ENCODE measurements at places on chromosomes 4 and X.
A peak's percentile ranks its signal among the peaks of the same experiment; 100 is the strongest.

- no peak for DNase-seq
Observed at GRCh38 chrX:29940750-29941149, 274.6 kb upstream of the MAGEB2 start.

DNA sequence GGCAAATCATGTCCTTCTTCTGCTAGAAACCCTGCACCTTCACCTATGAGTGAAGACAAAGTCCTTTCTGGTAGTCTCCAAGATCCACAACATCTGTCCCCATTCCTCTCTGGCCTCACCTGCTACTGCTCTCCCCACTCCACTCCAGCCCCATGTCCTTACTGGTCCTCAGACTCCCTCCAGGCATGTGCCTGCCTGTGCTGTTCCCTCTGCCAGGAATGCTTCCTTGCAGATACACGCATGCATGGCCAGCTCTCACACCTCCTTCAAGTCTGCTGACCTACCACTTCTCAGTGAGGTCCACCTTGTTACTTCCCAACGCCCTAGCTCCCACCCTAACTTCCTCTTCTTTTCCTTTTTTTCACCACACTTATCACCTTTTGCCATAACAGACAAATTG is 18.1 kb downstream of the HMGB2 start:
- DNase-seq: no peak

DNA sequence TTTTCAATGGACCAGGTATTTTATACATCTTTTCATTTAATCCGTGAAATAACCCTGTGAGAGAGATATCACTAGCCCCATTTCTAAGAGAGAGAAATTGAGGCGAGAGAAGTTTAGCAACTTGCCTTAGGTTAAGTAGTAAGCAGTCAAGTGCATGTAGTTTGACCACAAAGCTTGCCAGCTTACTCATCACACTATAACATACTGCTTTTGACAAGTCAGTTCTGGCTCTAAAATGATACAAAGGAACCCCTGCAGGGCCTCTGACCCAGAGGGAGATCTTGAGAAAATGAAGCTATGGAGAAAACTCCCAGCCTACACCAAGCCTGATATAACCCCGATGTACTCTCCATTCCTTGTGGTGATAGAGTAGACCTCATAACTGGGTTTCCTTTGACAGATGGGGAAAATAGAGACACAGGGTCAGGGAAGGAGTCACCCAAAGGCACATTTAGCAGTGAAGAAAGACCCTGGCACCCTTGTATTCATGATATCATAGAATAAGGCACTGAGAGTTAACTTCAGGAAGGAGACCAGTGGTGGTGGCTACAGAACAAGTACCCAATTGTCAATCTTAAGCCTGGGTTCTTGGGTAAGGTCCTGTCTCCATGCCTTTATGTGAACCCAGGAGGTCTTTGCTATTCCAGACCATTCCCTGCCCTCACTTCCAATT is 60.2 kb upstream of the MSN start:
- peak; percentile 36 for DNase-seq

DNA sequence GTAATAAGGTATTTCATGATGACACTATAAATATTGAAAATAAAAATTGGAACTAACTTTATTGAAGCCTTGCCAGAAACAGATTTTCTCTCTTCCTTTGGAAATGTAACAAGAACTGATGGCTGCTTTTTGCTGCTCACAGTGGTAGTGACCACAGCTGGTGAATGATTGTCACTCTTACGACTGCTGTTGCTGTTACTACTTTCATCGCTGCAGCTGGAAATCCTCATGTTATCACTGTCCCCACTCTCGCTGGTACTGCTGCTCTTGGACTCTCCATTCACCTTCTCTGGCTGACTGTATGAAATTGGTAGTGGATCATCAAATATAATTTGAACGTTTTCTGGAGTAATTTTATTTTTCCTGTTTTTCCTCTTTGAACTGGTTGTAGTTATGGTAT is 28.5 kb upstream of the COX18 start:
- no peak for DNase-seq

DNA sequence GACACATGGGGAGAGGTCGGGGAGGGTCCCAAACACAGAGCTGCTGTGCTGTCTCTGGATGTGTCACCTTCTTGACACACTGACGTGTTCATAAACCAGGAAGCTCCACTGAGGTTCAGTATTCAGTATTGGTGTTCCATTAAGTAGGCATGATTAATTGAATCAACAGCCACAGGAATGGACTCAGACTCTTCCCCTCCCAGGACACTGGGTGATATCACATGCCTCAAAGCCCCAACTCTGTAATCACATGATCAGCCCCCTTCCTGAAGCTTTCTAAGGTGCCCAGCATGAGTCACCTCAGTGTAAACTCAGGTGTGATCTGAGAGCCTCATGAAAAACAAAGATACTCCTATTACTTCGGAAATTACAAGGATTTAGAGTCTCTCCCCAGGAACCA is 21.1 kb upstream of the HNRNPD start:
- DNase-seq: no peak

GRCh38 chr4:170270628-170271027 is 180.9 kb upstream of the AADAT start:
- DNase-seq: no peak

DNA sequence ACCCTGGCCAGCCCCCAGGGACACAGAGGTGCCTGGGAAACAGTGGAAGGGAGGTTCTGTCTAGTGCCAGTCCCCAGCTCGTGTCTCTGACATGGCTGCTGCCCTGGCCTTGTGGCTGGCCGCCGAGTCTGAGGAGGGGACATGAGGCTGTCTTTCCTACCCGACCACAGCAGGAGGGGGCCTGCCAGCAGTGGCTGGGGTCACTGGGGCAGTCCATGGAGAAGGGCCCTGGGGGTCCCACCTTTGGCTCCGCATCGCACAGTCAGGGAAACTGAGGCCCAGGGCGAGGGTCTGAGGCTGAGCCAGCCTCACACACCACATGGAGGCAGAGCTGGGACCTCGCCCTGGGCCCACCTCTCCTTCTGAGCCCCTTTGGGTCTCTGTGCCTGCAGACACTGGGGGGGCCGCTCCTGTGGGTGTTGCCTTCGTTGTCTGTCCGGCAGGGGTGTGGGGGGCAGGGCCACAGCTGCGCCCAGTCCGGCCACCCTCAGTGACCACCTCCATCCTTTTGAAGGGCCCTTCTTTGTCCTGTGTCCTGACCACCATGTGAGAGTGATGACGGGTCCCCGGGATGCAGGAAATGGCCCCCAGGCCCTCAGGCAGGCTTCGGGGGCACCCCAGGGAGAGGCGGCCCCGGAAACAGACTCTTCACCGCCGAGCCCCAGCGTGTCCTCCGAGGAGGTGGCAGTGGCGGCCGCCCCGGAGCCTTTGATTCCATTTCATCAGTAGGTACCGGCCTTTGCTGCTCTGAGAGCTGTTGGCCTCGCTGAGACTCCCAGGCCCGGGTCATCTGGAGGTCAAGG is 17.6 kb downstream of the SH3TC1 start:
- no peak for DNase-seq

DNA sequence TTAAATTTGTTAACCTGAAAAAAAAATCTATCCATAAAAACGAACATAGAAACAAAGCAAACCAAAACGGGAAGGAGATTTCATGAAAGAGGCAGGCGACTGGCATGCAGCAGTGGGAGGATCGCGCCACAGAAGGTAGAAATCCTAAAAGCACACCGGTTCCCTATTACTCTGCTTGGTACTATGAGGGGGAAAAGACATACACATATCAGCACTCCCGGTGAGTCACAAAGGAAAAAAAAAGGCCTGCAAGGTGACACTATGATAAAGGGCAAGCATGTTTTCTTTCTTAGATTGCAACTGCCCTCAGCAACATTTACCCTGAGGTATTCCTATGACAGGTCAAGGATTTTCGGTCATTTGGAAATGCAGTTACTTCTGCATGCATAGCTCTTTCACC is 60.6 kb upstream of the NAP1L5 start:
- no peak for DNase-seq

DNA sequence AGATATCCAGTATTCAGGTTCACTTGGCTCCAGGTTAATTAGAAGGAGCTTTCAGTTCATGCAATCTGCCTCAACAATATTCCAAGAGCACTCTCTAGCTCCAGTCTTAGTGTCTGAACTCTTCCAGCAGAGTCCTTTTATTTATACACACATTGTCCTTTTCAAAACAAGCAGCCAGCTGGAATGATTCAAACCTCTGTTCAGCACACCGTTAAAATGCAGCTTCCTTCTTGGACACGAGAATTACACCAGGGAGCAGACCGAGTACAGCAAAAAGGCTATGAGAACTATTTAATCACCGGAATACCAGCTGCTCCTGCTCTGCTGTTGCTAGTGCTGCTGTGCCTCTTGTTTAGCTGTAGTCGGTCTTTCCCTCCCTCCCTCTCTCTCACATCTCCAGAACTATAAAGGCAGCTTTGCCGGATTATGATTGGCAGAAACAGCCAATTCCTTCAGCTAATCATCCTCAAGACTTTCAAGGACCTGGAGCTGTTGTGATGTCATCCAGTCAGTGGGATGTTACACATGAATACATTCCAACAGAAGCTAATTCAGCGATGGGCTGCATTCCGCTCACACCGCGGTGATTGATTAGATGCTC is at the start of gene NDST4:
Gene NDST4 (minus strand): TSS at position 115 of the 601 bp plus-strand sequence. CDS start 36,584 bp downstream, outside the sequence.
- DNase-seq: no peak

DNA sequence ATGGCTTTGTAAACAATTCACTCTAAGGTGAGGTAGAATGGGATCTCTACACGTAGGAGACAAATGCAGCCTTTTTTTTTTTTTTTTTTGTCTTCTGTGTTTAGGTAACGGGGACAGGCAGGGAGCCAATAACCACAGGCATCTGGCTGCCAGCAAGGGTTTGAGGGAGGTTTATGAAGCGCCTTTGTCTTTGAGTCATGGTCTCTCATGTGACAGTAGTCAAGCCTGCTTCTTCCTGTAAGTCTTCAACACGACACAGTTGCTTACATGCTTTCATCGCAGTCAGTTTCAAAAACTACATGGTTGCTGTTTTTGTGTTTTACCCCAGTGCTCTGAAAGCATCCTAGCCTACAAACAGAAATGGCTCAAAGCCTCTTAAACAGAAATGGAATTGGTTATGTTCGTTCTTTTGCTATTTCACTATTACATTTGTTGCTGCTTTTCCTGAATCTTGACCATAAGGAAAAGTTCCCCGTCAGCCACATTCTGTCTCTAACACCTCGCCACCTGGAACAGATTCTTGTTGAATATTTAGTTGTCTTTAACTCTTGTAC is 127.8 kb upstream of the METTL14 start:
- peak; percentile 5 for DNase-seq

DNA sequence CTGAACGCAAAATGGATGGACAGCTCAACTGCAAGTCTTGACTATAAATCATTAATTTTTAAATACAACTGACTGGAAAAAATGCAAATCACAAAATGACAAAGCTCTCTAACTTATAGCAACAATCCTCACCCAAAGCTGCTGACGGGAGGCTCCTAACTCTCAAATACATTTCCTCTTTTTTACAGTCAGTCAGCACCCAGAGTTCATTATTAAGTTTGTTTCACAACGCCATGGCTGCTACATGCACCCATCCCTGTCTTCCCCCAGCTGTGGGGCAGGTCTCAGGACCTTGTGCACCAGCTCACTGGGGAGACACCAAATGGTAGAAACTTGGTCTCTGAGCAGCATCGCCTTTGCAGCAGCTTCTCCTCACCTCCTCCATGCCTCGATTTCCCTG is 97.6 kb downstream of the SLC34A2 start:
- DNase-seq: peak; percentile 20

DNA sequence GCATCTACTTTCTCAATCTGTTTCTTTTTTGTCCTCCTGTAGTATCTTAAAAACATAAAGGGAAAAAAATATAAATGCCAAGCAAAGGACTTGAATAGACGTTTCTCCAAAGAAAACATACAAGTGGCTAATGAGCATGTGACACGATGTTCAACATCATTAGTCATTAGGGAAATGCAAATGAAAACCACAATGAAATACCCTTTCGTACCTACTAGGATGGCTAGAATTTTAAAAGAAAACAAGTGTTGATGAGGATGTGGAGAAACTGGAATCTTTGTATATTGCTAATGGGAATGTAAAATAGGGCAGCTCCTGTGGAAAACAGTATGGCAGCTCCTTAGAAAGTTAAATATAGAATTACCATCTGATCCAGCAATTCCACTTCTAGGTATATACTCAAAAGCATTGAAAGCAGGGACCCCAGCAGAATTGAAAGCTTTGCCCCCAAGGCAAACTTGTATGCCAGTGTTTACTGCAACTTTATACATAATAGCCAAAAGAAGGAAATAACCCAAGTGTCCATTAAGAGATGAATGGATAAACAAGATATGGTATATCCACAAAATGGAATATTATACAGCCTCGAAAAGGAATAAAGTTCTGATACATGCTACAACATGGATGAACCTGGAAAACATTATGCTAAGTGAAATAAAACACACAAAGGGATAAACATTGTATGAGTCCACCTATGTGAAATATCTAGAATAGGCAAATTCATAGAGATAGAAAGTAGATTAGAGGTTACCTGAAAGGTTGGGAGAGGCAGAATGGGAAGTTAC is 138.3 kb downstream of the SH3KBP1 start:
- DNase-seq: peak; percentile 61

DNA sequence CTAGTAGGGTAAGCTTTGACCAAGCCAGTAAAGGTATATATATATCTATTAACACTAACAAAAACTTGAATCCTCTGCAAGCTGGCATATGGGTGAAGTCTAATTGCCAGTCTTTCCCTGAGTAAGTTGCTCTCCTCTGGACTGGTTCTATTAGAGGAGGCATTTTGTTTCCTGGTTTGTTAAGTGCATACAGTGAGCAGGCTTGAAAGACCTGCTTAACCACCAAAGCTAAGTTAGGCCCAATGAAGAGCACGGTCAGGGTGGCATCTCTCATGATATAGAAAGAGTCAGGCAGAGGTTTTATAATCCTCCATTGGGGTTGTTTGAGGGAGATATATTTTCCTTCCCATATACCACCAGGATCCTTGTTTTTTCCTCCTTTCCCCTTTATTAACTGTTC is 9.6 kb upstream of the AREG start:
- no peak for DNase-seq

- DNase-seq: no peak
Observed at GRCh38 chr4:80461412-80461811, 125.9 kb downstream of the CFAP299 start.

DNA sequence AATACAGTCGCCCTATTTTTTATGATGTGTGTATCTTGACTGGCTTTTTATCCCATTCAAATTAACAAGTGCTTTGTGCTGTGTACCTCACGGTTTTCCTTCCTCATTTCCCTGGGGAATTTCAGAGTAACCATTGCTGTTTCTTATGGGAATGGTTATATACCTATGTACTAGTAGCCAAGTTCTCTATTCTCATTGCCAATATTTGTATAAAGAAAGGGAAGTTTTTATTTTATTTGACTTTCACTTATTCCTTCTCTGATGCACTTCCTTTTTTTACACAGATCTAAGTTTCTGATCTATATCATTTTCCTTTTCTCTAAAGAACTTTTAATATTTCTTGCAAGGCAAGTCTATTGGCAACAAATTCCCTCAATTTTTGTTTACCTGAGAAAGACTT is 181.3 kb downstream of the SOWAHB start:
- DNase-seq: no peak

DNA sequence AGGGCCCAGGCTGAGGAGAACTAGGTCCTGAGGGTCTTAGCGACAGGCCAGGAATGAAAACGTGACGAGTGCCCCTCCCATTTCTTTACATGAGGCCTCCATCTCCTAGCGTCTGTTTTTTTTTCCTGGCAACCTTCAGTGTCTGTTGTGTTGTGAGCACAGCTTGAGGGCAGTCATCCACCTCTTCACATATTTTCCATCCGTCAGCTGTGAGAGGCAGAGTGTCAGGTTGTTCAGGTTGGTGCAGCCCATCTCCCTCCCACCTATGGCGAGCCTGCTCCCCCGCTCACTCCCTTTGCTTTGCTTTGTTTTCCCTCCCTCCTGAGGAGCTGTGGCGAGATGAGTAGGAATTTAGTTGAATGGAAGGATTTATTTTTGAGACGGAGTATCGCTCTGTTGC is 51.7 kb upstream of the CHRNA9 start:
- no peak for DNase-seq

Measured in suppressor macrophage treated with lipopolysaccharide for 1 hour (primary cell).